8988T (cell line): ENCODE measurements at places on chromosomes 13 and 19.

- no peak for DNase-seq
Observed at GRCh38 chr19:40689339-40690049, 957 bp downstream of the NUMBL start.

- DNase-seq: no peak
Observed at GRCh38 chr19:46821512-46822409, 28.9 kb downstream of the AP2S1 start.

GRCh38 chr19:54465426-54466109 lies 2.0 kb upstream of the LENG9 start:
- DNase-seq: no peak

- DNase-seq: no peak
Observed at GRCh38 chr13:111344471-111345191, 24.2 kb downstream of the TEX29 start.

DNA sequence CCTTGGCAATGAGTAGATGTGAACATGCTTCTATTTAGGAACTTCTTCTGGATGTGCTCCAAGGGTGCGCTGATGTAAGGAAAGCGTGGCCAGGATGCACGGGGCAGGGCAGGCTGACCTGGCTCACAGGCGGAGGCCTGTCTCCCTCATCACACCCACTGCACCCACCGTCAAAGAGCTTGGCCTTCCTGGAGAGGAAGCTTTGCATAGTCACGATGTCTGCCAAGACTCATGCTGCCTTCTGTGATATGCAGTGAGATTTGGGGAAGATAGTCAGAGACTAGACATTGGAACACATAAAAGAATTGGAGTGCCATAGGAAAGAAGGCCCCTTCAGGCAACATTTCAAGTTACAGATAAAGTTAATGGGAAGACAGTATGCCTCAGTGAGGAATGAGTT lies 82.0 kb downstream of the MYO16 start:
- DNase-seq: no peak

GRCh38 chr13:98083936-98084335 lies 59.0 kb upstream of the FARP1 start:
- DNase-seq: no peak

DNA sequence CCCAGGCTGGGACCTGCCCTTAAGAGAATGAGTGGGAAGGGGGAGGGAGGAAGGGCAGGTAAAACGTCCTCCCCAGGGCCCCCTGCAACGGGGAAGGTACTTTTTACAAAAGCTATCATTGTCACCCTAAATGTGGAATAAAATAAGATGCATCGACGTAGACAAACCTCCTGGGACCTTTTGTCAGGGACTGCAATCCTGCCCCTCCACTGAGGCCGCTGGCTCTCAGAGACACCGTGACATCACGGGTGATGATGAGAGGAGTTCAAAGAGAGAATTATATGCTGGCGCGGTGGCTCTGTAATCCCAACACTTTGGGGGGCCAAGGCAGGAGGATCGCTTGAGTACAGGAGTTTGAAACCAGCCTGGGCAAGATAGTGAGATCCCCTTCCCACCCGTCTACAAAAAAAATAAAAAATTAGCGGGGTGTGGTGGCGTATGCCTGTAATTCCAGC lies 1.8 kb upstream of the MYBPC2 start:
- DNase-seq: no peak

DNA sequence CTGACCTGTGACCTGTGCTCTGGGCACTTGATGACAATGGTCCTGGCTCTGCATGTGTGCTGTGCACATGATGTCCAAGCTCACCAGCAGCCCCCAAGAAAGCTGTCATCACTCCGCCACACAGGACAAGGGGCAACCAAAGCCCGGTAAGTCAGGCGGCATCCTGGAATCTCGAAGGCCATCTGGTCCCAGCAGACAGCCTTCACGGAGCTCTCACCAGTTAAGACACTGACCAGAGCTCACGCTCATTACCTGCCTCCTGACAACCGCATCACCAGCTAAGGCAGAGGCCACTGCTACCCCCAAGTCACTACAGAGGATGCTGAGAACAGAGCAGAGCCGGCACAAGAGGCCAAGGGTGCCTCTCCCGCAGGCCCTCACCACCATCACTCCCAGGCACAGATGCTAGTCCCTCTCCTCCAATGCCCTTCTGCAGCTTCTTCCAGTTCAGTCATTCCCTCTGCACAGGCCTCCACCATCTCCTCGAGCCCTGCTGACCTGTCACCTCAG lies 10.6 kb downstream of the PPP6R1 start:
- DNase-seq: no peak
